Activated CD4-positive, alpha-beta T cell treated with anti-CD3 and anti-CD28 coated beads, Interleukin-2, Interleukin-6, amounts not matched to agents 100 ng/mL and 50 ng/mL, durations not matched to agents 16 hours and 8 hours (primary cell): ENCODE measurements at places on chromosomes 4 and X.

DNA sequence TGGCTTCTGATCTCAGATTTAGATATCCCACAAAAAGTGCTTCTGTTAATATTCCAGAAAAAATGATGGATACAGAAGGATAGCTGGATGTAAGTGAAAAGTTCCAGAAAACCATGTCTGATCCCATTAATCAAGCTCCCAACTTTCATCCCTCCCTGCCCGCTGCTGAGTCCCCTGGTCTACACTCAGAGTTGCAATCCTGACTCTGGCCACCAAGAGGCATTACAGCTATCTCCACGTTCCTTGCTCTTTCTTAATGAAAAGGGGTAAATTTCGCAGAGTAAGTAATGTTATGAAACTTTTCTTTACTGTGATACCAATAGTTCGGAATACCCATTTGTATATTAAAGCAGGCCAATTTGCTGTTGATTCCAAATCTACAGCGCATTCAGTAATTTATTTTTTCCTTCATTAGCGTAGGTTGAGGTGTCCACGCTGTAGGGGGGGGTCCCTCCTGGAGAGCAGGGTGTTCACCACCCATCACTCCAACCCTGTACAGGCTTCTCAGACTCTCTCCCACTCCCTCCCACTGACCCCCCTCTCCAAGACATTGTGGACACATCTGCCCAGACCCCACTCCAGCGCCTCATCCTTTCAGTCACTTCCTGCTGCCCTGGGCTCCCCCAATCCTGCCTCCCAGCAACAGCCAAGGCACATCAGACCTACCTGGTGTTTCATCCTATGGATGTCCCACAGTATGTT, 55.1 kb downstream of the RAB40A start:
- DNase-seq, result peak; percentile 28

DNA sequence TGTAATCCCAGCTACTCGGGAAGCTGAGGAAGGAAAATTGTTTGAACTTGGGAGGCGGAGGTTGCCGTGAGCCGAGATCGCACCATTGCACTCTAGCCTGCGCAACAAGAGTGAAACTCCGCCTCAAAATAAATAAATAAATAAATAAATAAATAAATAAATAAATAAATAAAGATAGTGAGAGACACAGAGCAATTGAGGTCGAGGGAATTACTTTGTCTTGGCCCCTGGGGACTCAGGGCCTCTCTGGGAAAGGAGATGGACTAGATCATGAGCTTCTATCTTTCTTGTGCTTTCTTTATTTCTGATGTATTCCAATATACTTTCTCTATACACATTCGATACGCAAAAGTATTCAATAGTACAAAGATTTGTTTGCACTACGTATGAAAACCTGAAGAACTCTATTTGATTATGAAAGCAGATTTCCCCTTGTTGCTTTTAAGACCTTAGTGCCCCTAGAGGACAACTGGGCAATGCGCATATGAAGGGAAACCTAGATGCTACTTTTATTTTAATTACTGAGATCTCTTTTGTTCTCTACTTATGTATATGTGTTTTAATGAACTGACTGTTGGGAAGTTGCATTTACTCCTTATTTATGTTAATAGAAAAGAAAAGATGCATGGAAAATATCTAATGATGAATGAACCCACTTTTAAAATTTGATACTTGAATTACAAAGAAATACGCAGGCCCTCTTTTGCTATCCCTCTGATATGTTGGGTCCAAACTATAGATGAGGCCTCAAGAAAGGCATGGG, 12.8 kb upstream of the ELOVL6 start:
- peak; percentile 36 for DNase-seq

DNA sequence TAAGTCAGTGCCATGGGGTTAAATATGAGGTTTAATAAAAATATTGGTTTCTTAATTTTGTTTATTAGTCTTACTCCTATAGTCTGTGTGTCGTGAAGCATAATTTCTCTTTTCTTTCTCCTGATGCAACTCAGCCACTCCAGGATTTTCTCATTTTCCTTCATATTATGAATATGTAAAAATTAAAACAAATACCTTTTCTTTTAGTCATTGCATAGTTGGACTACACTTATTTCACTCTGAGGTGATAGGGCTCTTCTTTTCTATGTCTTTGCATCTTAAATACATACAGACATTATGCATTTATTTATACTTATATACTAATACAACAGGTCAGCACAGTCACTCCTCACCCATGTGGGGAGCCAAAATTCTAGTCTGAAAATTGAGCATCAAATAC, 19.1 kb downstream of the GALNT7 start:
- DNase-seq, result no peak

GRCh38 chr4:98202907-98203306, 58.3 kb upstream of the RAP1GDS1 start:
- DNase-seq, result no peak

DNA sequence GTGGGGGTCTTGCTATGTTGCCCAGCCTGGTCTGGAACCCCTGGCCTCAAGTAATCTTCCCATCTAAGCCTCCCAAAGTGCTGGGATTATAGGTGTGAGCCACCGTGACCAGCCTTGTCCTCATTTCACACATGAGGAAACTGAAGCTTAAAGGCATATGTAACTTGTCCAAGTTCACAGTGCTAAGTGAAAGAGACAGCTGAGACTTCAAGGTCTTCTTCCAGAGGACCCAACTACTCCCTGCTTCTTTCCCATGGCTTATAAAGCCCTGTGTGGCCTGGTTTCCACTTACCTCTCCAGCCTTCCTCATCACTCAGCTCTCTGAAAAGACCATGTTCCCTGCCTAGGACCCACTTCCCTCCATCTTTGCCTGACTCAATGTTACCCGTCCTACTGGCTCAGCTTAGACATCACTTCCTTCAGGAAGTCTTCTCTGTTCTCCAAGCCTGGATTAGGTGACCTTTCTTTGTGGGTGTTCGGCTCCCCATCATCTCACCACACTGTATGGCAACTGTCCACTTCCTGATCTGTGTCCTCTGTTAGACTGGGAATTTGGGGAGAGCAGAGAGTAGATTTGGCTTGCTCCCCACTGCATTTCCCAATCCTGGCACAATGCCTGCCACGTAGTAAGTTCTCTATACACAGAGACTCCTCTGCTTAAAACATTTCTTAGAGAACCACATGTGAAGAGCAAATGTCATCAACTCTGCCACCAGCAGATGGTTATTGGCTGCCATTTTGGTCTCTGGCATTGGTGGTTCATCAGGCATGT, 30.4 kb upstream of the LAMP2 start:
- no peak for DNase-seq

DNA sequence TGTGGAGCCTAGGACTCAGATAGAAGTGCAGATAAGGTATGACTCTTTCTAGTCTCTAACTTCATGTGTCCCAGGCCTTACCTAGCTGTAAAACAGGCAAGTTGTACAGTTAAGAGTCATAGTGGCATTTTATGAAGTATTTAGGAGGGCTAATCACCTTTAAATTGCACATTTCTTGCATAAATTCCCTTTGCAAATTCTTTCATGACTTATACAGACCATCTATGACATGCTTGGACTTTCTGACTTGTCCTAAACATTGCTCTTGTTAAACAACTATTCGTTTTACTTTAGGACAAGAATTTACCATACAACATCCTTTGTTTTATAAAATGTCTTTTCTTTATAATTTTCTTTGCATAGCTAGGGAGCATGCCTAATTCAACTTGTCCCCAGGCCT, 7.8 kb upstream of the RRAGB start:
- DNase-seq, result no peak

- DNase-seq, result no peak
Observed at GRCh38 chrX:24828600-24828999, 134.9 kb downstream of the POLA1 start.

GRCh38 chr4:173367285-173367684, 3.5 kb upstream of the SAP30 start:
- DNase-seq, result peak; percentile 62

GRCh38 chr4:3466691-3467600, 3.8 kb downstream of the DOK7 start:
- DNase-seq, result no peak

- DNase-seq, result no peak
Observed at GRCh38 chr4:129546531-129546930, 450.6 kb downstream of the C4orf33 start.

DNA sequence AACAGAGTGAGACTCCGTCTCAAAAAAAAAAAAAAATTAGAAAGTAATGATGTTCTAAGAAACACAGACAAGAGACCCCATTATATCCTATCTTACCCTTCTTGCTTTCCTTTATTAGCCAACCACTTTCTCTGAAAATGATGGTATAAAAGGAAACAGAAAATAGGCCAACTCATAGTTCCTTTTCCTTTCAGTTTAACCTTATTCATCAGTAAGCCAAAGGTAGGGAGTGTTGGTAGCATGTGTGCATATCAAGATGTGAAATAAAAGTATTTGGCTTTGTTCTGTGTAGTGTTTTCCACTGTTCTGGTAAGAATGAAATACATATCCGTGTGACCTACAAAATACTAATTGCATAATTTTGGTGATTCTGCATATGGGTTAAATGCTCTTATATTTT, 266.6 kb downstream of the ZNF674 start:
- DNase-seq, result peak; percentile 21

DNA sequence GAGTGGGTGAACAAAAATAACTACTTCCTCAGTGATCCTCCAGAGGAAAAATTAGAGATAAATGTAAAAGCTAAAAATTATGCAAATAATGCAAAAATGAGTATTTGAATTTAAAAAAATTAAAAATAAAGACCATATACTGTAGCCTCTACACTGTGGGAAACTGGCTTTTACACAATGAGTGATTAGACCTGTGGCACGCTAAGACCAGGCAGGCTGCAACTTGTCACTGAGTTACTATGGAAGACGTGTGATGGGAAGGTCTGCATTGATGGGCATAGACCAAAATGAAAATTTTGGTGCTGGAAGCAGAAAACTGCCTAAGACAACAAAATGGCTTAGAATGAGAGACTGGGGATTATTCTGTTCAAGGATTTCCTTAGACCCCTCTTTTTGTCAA, 30.2 kb downstream of the BTC start:
- DNase-seq, result no peak

DNA sequence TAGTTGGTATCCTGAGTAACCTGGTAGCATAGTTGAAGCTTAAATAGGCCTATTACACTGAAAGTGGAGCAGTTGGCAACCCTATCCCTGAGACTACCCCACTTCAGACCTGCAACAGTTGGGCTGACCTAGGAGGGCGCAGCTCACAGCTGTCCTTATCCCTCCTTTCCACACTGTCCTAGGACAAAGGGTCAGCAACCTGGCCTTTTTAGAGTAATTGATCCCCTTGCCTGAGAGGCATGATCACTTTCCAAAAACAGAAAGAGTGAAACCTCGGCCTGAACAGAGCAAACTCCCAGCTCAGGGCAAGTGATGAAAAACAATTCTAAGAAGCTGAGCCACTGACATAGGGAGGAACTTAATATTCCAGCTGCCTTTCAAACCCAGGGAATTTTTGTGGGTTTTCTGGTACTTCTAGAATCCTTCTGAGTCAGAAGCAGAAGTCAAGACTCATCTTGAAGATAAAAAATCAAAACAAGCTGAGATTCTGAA, 94.9 kb upstream of the MYOZ2 start:
- peak; percentile 14 for DNase-seq

DNA sequence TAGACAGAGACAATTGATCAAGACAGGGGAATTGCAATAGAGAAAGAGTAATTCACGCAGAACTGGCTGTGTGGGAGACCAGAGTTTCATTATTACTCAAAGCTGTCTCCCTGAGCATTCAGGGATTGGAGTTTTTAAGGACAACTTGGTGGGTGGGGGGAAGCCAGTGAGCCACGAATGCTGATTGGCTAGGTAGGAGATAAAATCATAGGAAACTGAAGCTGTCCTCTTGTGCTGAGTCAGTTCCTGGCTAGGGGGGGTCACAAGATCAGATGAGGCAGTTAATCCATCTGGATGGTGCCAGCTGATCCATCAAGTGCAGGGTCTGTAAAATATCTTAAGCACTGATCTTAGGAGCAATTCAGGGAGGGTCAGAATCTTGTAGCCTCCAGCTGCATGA, 358.6 kb downstream of the GPM6A start:
- no peak for DNase-seq

- DNase-seq, result no peak
Observed at GRCh38 chr4:17762726-17763125, 18.7 kb downstream of the FAM184B start.

DNA sequence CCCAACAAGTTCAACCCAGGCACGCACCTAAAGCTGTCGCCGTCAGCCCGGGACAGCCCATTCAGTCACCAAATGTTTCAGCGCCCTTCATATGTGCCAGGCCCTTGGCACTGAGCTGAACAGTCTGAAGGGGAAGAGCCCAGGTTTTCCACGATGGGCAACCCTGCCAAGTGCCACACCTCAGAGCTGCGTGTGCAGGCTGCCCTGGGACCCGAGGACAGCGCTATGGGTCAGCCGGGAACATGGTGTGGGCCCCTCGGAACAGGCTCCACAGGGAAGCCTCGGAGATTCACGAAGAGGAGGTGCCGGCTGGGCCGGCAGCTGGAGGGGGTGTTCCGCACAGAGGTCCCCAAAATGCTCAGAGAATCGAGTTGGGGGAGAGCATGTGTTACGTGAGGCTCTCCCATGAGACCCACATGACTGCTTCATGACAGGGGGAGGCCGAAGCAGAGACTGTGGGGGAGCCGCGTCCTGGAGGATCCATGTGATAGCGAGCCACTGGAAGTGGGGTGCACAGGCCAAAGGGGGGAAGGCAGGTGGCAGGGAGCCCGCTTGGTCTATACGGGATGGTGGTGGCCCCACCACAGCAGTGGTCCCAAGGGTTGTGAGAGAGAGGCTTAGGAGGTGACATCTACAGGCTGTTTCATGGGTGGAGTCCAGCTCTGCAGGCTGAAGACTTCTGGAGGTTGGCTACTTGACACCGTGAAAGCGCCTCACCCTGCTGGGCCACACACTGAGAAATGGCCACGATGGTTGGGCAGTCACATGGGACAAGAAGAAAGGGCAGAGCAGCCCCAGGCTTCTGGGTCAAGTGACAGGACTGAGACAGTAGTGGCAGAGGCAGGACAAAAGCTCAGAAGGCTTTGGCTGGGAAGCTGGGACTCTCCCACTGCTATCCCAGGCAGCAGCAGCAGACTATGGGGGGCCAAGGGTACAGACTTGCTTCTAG, 14.2 kb downstream of the BCAP31 start:
- DNase-seq, result no peak

- no peak for DNase-seq
Observed at GRCh38 chr4:128675083-128675482, 134.4 kb upstream of the JADE1 start.

DNA sequence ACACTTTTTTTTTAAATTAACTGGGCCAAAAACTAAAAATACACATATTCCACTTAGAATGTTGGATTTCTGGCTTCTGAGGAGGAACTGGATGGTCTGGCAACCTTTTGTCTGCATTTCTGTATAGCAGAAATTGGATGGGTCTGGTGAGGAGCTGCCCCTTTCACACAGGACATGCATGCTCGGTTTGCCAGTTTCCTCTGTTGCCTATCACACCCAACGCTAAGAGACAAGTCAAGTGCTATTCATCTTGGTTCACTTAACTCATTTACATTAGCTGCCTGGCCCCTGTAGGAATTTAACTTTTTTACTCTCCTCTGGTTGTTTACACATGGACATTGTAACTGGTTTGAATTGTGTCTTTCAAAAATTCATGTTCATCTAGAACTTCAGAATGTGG, 195.7 kb downstream of the PACRGL start:
- DNase-seq, result no peak

- DNase-seq, result no peak
Observed at GRCh38 chr4:7191546-7192251, 639 bp upstream of the SORCS2 start.
